Stimulated activated CD8-positive, alpha-beta memory T cell treated with anti-CD3 and anti-CD28 coated beads, Interleukin-2, amount 100 ng/mL, for 1 hour (primary cell): ENCODE measurements at places on chromosomes 3 and 15.

GRCh38 chr15:66221126-66221525 lies 32.4 kb downstream of the MEGF11 start:
- no peak for DNase-seq

GRCh38 chr3:21158861-21159542 lies 592.0 kb downstream of the ZNF385D start:
- DNase-seq: no peak

GRCh38 chr15:61753018-61753710 lies 307.1 kb downstream of the VPS13C start:
- DNase-seq: no peak

GRCh38 chr15:23616536-23616935 lies 31.1 kb downstream of the MAGEL2 start:
- DNase-seq: no peak

- DNase-seq: no peak
These were observed 112.4 kb upstream of the ALDH1A3 start for GRCh38 chr15:100767001-100767825.

- DNase-seq: no peak
These were observed 69.8 kb downstream of the OPA1 start for GRCh38 chr3:193662757-193663322.

GRCh38 chr15:74762791-74763150 lies 14.1 kb downstream of the CYP1A2 start:
- no peak for DNase-seq

DNA sequence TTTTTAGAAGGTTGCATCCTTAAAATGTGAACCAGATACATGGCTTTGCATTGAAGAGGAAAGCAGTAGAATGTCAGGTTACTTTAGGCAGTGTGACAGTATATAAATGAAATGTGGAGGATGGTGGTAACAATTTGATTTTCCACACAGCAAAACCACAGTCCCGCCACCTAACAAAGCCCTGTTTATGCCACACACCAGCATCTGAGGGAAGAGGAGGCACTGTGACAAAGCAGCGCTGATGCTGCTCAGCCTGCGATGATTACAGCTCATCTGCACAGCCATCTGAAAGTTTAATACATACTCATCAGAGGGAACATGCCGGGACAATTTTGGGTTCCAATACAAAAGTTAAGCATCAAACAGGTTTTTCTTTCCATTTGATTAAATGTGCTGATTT lies 8.9 kb downstream of the RNF7 start:
- no peak for DNase-seq

DNA sequence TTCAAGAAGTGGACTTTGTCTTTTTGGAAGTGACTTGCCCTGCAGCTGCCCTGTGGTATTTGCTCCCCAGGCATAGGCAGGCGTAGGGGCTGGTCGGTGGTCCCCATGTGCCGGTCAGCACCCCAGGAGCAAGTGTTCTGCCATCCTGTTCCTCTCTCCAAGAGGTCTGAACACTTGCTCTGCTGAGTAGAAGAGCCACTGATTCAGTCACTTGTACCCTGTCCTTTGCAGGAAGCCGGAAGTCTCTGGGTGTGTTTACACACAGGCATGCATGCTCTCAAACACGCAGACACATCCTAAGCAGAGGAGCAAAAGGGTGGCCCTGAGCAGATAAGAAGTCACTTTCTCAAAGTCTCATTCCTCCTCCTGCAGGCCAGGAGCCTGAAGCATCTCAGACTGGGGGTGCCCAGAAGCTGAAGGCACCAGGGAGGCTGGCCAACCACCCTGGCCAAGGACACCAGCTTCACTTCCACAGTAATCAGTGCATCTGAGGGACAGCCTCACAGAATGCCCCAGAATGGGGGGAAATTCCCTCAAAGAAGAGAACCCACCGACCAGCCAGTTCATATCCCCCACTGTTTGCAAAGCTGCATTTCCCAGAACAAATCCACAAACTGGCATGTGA lies 88.7 kb upstream of the POMGNT2 start:
- DNase-seq: no peak
